ENCODE measurements at places on chromosomes 5 and 9.

DNA sequence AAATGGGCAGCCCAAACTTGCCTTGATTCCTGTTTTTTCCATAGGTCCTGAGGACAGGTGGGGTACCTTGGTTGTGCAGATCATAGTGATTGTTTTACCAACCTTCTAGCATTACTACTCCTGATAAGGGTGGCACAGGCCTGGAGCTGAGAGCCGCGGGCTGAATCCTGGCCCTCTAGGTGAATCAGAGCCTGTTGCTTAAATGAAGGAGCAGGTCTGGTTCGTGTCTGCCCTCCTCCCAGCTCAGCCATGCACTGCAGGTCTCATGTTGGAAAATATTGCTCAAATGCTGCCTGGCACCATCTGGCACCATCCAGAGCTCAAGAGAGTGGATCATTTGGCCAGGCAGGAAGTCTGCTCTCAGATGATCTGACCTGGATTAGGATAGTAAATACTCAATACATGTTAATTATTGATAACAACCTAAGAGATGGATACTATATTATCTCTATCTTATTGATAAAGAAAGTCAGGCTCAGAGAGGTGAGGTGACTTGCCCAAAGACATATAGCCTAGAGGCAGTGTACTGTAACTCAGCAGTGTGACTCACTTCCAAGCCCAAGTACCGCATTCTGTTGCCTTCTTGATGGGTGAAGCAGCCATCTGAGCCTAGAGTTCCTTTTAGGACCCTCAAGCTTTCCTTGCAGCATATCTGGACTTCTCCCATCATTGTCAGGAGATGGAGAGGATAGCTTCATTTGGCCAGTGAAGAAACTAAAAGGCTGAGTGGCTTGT lies 104.3 kb upstream of the PITX1 start:
- no peak for DNase-seq

DNA sequence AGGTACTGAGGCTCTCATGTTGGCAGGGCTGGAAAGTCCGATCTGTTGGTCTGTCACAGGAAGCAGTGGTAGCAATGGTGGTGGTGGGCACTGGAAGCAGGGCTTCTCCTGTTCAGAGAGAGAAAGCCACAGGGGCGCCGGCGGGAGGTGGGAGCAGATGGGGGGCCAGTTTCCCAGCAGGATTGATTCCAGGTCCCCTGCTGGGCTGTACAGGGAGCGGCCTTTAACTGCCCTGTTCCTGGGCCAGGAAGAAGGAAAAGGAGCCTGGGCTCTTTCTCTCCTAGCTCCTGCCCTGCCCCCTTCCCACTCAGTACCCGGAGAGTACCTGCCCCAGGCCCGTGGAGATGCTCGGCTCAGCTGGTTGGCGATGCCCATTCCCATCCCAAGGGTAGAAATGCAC lies 2.6 kb upstream of the DAB2IP start:
- DNase-seq: no peak

DNA sequence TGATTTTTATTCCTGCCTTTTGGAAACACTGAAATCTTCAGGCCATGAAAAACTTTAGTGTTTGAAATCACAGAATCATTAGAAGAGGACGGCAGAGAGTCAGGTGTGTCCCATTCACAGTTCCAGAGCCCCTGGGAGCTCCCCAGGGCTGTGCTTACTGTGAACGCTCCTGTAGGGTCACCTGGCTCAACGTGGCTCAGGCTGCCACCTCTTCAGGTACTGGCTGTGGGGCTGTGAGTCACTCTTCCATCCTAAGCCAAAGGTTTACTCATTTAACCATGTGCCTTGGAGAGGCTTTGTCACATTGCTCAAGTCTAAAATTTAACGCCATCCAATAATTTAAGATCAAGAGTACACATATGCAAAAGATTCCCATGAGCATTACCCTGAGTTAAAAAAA lies 50.2 kb upstream of the FSTL4 start:
- DNase-seq: no peak

- DNase-seq: no peak
These were observed 724 bp downstream of the TCERG1 start for GRCh38 chr5:146447734-146448380.

DNA sequence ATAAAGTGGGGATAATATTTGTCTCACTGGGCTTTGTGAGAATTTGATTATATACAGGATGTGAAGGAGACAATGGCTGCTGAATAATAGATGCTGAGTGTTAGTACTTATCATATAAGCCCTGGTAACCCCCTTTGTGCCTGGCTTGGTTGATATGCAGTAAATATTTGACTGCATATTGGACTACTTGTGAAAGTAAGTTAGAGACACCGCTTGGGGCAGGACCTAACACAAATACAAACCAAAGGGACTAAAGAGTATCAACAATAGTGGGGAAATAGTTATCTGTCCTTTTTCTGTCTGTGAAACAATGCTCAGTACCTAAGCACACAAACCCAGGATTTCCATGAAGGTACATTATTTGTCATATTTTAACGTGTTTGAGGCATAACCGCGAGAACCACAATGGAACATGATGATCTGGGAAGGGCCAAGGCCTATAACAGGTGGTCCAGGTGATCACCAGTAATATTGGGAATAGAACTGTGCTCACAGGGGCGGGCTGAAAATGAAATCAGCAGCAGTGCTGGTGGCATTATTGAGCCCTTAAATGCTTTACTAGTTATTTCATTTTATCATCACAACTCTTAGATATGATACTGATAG lies 138.2 kb upstream of the SMARCA2 start:
- no peak for DNase-seq

GRCh38 chr5:63022403-63022802 lies 443.8 kb downstream of the LRRC70 start:
- no peak for DNase-seq

- no peak for DNase-seq
These were observed 111.4 kb downstream of the LHX2 start for GRCh38 chr9:124122813-124123462.

- DNase-seq: no peak
These were observed 5.2 kb downstream of the STOM start for GRCh38 chr9:121364886-121365285.

GRCh38 chr5:180592176-180592575 lies 877 bp upstream of the SCGB3A1 start:
- no peak for DNase-seq

- no peak for DNase-seq
These were observed 66.1 kb upstream of the EDIL3 start for GRCh38 chr5:84450617-84451414.

GRCh38 chr5:180645274-180646204 lies 3.9 kb downstream of the FLT4 start:
- DNase-seq: no peak

DNA sequence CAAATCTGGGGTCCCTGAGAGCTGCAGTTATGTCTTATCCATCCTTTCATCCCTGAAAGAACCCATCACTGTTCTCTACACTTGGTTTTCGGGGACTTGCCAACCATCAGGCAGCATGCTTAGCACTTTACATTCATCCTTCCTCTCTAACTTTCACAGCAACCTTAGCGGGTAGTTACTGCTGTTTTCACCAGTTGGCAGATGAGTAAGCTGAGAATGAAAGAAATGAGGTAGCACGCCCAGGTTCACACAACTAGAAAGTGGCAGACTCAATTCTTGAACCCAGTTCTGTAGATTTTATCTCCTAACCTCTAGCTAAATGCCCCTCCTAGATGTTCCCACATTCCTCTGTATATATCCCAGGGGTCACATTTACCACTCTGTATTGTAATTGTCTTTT lies 342.0 kb upstream of the WWC1 start:
- DNase-seq: no peak

DNA sequence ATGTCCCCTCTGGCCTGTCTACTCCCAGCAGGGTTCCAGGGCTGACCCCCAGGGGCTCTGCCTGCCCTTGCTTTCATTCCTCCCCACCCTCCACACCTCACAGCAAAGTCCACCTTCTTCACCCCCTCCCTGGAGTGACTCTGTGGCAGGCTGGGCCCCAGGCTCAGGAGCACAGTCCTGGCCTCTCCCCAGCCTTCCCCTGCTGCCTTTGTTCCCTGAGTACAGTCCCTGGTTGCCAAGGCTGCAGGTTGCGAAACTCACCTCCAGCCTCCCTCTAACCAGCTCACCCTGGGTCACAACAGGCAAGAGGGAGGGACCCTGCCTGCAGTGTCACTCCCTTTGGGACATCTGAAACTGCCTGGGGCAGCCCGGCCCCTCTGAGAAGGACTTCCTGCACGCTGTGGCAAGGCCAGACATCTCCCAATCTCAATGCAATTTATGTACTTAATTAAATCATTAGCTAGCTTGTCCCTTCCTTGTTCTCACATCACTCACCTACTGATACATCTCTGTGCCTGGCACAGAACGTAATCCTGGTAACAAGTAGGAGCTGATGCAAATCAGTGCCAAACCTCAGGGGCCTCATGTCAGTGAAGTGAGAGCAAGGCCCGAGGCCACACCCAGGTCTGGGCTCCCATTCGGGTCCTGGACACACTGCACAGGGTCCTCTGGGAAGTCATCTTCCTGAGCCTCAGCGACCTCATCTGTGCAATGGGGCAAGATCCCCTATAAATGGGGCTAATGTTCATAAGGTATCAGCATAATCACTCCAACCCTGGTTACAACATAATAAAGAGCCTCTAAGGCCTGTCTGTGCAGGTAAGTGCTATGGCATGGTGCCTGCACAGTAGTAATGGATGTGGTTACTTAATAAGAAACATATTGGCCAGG lies 27.3 kb upstream of the TRIM14 start:
- DNase-seq: no peak

GRCh38 chr5:176588297-176588696 lies 21.7 kb downstream of the GPRIN1 start:
- DNase-seq: no peak

GRCh38 chr5:43616535-43616934 lies 13.6 kb downstream of the NNT start:
- no peak for DNase-seq

DNA sequence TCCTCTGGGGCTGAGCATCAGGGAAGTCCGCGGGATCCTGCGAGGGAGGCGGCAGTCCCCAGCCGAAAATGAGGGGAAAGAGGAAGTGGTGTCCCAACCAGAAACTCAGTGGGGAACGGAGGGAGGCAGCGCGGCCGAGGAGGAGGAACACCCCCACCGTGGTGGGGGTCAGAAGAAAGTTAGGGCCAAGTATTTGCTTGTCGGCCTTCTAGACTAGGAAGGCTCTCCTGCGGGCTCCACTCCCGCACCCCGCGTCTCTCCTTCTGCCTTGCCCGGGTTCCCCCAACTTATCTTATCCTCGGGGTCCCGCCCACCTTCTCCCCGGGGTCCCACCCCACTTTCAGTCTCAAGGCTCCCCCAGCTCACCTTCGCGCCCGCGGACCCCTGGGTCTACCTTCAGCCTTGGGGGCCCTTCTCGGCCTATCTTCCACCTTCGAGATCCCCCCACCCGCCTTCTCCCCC lies 557 bp upstream of the PHF2 start:
- DNase-seq: no peak

- no peak for DNase-seq
These were observed 85.9 kb upstream of the CKMT2 start for GRCh38 chr5:81147011-81147885.

DNA sequence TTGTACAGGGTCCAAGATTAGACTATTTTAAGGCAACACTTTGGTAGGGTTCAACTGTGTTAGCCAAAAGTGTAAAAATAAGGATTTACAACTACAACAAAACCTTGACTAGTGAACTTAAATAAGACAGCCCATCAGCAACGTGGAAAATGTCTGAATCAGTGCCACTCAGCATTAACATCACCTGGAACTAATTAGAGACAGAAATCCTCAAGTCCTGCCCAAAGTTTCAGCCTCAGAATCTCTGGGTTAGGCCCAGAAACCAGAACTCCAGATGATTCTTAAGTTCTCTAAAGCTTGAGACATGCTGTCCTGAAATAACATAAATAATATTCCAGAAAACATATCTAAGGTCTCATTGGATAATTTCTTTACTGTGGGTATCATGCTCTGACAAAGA lies 118.6 kb downstream of the SEMA6A start:
- no peak for DNase-seq

DNA sequence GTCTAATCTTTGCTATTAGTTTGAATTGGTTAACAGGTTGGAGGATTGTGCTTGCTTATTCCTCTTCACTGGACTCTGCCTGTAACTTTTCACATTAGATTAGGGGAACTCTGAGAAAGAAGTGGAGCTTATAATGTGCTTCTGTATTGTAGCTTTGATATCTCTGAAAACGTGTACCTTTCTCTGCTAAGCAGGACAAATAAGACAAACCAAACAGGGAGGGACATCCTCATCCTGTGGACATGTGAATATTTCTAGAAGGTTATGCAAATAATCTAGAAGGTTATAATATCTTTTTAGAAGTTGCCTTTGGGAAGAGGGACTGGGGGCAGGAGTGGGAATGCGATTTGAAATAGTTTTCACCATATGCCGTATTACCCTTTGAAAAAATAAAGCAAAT lies 11.7 kb downstream of the IQGAP2 start:
- DNase-seq: no peak

DNA sequence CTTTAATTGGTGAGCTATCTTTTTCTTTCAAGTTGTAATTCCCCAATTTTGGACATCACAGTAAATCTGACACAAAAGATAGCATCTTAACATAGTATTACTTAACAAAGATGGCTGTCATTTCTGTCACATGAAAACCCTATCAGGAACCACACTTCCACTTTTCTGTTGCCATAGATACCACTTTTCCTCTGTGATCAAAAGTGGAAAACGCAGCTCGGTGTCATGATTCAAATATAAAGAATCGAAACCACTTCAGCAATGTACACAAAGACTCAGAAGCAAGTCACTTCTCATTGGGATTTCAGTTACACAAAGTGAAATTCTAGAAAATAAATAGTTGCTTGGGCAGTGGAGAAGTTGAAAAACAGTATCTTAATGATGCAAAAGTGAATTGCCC lies 524.9 kb upstream of the ITGA1 start:
- DNase-seq: no peak

DNA sequence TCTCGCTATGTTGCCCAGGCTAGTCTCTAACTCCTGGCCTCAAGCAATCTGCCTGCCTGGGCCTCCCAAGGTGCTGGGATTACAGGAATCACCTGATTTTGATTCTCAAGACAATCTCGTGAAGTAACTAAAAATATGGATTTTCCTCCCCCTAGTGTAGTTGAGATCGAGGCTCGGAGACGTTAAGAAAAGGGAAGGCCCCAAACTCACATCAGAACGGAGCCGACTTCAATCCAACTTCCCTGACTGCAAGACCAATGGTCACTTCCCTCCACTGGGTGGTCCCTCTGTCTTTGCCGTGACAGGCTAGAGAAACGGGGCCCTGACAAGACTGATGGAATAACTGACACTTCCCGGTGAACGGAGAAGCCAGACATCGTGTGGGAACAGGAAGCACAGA lies 28.3 kb downstream of the BARHL1 start:
- DNase-seq: no peak

- DNase-seq: no peak
These were observed 17.5 kb upstream of the CXCL14 start for GRCh38 chr5:135596157-135596763.

- no peak for DNase-seq
These were observed 29.2 kb downstream of the GARNL3 start for GRCh38 chr9:127293767-127294166.

DNA sequence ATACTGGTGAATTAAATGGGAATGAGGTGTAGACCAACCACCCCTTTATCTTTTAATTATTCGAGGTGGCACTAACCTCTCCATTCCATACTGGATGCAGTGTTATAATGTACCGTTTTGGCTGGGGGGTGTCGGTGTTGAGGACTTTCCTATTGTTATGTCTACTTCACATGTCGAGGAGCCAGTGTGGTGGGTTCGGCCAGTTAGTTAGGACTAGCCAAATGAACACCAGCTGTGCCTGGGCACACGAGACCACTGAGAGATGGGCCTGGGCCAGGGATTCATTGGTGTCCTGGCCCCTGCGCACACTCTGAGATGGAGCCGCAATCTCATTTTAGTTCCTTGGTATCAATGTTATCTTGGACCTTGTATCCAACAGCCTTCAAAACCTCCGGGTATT lies 186.2 kb downstream of the CACNA1B start:
- DNase-seq: no peak

GRCh38 chr5:54440456-54440893 lies 15.0 kb upstream of the HSPB3 start:
- DNase-seq: no peak
